AG10803 (cell line): ENCODE measurements at places on chromosomes 13 and 19.

DNA sequence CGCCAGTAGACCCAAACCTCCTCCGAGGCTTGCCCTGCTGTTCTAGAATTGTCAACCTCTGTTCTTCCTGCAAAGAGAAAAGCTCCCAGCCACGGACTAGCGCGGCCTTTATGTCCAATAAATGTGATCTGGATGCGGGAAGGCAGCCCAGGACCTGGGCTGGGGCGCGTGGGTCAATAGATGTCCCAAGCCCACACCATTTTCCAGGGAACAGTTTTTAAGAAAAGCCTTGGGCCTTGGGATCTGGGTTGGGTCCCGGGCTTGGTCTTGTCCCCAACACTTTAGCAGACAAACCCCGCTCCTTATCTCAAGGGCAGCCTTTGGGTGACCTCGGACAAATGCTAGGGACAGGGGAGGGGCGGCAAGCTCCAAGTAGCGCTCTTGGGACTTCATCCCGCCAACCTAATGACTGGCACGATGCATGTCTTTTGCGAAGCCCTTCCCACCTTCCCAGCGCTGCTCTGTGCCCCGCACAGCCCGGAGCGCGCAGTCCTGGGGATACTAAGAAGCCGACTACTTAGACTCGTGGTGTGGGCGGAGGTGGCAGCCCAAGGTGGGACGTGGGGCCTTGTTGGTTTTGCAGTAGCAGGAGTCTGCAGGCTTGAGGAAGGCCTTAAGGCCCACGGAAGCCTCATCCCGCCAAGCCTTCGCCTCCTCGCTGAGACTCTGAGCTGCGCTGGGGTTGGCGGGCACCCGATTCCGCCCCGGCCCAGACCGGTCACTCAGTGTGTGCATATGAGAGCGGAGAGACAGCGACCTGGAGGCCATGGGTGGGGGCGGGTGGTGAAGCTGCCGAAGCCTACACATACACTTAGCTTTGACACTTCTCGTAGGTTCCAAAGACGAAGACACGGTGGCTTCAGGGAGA, 10.8 kb downstream of the SOX21 start:
- no peak for DNase-seq

GRCh38 chr19:38862321-38863059, 12.7 kb upstream of the HNRNPL start:
- DNase-seq = peak; percentile 83

DNA sequence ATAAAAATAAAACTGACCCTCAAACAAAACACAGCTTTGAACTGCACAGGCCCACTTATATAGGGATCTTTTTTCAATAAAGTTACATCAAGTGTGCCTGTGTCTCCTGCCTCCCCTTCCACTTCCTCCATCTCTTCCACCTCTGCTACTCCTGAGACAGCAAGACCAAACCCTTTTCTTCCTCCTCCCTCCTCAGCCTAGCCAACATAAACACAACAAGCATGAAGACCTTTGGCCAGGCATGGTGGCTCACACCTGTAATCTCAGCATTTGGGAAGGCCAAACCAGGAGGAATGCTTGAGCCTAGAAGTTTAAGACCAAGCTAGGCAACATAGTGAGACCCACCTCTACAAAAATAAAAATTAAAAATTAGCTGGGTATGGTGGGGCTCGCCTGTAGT, 72.6 kb downstream of the ELF1 start:
- DNase-seq = no peak

GRCh38 chr13:98286799-98287198, 109.7 kb upstream of the RNF113B start:
- DNase-seq = no peak

DNA sequence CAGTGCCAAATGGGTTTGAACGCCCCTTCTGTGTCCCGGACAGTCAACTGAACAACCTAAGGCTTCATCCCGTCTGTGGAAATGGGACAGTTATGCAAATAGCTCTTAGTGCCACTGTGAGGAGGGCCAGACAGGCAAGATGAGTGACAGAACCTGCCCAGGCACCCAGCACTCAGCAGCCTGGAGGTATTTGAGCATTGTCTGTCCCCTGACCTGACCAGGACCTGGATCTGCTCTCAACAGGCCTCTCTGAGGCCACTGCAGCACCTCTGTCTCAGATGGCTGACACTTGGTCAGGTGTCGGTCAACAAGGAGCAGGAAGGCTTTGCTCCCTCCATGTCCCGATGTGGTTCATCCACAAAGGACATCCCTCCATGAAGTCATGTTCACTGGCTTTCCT, 67.9 kb downstream of the CCDC70 start:
- DNase-seq = no peak

- DNase-seq = no peak
Observed at GRCh38 chr13:95074820-95075219, 226.4 kb downstream of the ABCC4 start.

- DNase-seq = no peak
Observed at GRCh38 chr13:45783346-45784043, 68.1 kb downstream of the SIAH3 start.

GRCh38 chr13:107928762-107929161, 286.6 kb downstream of the LIG4 start:
- DNase-seq = no peak

- DNase-seq = no peak
Observed at GRCh38 chr13:50598338-50598737, 245.2 kb downstream of the DLEU7 start.

DNA sequence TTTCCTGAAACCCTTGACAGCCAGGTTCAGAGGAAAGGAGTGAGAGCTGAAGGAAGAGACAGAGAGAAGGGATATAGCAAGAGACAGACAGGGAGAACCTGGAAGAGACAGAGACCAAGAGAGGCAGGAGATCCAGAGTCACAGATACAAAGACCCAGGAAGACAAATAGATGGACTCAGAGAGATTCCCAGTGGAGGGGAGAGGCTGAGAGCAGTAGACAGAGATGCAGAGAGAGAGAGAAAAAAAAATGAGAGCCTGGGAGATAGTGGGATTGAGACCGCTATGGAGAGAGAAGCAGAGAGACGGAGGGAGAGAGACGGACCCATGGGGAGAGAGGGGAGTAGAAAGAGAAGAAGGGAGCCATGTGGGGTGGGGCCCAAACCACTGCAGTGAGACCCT, 763 bp downstream of the FXYD7 start:
- DNase-seq = no peak

DNA sequence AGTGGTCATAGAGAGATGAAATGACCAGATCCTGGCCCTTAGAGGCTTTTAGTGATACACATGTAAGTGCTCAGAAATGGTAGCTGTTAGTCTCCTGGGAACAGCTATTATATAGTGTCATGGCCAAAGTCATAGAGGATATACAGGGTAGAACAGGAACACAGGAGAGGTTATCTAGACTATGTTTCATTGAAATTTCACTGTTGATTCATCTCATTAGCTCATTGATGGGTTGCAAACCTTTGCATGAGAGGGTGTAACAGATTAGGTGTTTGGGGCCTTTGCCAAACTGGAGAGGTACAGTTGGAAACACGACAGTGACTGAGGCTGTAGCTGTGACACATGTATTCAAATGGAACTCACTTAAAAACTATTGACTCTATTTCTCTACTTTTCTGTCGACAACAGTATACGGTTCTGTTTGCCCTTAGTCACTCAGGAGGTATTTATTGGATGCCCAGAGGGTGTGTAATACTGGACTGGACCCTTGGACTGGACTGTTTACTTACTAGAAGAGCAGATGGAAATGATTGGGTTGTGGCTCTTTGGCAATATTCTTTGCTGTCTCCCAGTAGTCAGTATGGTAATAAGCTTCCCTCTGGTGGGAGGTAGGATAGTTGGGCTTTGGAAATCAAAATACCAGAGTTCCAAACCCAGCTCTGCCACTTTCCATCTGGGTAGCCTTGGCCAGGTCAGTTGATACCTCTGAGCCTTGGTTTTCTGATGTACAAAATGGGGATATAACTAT, 29.8 kb downstream of the ARHGAP35 start:
- DNase-seq = peak; percentile 98

DNA sequence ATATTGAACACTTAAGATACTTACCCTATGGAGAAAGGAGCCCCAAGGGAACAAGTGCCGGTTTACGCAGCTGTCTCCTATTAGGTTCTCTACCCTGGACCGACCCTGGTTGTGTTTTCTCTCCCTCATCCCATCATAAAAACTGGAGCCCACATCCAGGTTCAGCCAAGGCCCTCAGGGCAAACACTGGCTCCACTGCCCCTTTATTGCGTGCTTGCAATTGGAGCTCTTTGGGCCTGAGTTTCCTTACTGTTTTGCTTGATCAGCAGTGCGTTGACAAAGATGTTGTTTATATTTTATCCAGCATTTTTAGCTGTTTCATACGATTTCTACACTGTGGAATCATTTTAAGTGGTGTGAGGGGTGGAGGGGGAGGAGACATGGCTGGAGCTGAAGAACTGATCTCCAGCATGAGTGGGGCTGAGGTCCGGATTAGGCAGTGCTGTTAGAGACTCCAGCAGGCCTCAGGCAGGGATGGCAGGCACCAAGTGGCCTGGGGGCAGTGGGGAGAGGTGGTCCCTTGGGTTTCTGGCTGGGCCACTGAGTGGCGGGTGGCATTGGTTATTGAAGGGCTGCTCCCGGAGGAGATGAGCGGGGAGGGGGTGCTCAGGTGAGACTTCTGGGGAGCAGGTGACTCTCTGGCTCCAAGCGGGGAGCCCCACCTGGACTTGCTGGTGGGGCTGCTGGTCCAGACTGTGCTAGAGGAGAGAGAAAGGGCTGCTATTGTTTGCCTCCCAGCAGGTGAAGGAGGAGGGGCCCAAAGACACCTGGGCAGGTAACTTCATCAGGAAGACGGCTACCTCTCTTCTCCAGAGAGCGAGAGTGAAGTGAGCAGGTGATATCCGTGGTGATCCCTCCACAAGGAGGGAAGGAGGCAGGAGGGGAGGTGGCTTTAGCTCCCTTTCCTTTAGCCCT, 62.4 kb upstream of the RNF113B start:
- no peak for DNase-seq

GRCh38 chr19:8459520-8460270, 14.9 kb downstream of the HNRNPM start:
- peak; percentile 72 for DNase-seq

DNA sequence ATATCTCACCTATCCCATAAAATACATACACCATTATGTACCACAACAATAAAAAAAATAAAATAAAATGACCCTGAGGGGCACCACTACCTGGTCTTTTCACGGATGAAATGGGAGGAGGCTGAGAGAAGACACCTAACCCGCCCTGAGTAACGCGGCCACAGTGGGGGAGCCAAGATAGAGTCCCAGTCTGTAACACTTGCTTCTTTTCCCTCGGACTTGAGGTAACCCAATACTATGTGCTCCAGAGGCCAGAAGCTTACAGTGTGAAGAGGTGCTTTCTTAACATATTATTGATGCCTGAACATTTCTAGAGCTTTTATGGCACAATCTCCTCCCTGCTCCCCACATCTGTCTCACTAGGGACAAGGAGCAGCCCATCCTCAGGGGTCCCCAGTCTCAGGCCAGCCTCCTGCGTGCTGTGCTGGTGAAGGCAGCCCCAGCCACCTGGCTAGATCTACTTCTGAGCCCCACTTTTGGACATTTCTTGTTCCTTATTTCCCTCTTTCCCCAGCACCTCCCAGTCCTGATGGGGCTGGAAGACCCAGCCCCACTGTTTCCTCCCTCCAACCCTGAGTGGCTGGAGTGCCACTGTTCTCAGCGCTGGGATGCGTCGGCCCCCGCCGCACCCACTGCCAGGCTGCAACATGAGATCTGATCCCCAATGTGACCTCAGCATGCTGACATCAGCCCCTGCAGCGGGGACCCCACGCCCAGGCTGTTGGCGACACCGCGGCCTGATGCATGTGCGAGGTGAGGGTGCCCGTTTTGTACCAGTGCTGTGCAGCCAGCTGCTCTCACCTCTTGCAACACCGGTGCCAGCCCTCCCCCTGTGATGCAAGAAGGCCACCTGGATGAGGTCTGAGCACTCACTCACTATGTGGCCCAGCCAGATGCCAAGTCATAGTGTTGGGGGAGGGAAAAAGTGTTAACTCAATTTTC, 143.3 kb downstream of the DCLK1 start:
- DNase-seq = no peak

DNA sequence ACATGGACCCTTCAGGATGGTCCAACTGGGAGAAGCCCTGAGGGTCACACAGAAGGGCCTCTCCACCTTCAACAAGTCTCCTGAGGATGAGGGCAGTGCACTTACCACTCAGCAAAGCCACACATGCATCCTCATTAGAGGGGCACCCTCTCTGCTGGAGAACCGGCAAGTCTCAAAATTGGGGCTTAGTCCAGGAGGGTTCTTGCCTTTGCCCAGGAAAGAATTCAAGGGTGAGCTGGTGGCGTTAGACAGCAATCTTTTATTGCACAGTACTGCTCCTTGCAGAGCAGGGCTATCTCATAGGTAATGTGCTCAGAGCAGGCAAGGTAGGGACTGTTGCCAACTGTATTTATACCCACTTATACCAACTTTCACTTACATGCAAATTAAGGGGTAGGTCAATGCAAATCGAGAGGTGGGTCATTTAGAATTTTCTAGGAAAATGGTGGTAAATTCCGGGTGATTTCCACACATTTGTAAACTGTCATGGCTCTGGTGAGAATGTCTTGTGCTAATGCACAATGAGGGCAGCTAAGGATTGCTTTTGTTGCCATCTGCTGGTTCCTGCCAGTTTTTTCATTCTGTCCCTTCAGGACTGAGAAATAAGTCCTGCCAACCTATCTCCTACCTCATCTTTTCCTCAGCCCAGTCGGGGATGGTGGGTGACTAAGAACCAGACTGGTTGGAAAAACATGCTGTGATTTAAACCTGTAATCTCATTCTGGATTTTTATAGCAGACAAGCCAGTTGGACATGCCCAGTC, 27.8 kb upstream of the IGSF23 start:
- DNase-seq = peak; percentile 51

- no peak for DNase-seq
Observed at GRCh38 chr13:82740442-82740841, 1141.8 kb downstream of the SLITRK1 start.

- DNase-seq = peak; percentile 58
Observed at GRCh38 chr13:50672025-50672424, 171.5 kb downstream of the DLEU7 start.

DNA sequence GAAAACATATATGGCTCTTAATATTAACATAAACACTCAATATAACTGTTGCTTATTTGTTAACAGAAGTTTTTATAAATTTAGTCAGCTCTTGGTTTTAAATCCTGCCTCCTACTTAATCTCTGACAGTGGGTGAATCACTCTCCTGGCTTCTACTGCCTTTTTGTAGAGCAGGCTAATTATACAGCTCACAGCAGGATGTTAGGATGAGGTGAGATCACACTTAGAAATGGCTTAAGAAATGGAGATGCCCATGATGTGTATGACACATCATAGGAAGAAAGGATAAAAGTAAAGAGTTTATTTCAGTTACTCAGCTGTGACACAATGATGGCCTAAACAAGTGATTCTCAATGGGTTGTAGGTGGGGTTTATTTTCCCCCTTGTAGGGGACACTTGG, 345.6 kb downstream of the SPRY2 start:
- DNase-seq = peak; percentile 81

DNA sequence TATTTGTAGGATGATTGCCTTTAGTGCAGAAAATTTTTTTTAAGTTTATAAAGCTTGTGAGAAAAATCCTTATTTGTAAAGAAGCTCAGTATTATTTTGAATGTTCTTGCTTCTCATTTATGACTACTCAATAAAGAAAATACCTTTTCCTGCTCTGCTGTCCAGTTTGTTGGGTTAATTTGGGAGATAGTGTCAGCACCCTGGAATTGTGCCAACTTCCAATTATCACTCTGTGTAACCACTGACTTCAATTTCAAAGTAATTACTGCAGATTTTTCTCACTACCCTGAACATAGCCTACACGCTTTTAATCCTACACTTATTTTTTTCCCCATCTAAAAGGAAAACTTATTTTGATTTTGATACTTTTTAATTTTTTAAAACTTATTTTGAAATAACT, 93.1 kb downstream of the GGACT start:
- DNase-seq = no peak

GRCh38 chr19:7868326-7868670, 5.9 kb downstream of the PRR36 start:
- DNase-seq = no peak

- DNase-seq = no peak
Observed at GRCh38 chr19:19661675-19662251, 1.7 kb downstream of the ATP13A1 start.
